ENCODE measurements at places on chromosomes 2 and 18.

DNA sequence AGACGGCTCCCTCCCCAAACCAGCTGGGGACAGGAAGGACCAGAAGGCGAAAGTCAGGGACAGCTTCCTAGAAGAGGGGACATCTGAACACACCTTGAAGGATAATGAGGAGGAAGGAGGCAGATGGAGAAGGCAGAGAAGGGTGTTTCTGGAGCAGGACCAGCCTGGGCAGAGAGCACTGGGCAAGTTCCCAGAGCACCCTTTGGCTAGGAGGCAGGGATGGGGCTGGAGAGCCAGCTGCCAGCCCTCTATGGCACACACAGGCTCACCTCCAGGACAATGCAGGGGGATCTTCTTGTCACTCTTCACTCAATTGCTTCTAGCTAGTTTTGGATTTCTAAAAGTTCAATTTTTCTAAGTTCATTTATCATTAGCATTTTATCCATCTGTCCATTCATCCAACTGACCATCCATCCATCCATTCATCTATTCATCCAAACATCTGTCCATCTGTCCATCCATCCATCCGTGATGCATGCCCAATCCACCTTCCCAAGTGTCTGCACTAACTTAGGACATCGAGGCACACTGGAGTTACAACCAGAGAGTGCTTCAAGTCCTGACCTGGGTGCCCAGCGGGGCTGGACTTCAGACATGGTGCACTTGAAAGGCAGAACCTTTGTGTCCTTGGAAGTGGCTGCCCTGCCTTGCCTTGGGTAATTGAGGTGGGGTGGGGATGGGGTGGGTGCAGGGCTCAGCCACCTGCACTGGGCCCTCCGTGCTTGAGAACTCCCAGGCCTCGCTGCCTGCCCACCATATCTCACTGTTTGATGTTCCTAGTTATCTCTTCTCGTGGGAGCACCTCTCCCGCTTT lies 42.5 kb downstream of the INHBB start:
- DNase-seq: no peak

DNA sequence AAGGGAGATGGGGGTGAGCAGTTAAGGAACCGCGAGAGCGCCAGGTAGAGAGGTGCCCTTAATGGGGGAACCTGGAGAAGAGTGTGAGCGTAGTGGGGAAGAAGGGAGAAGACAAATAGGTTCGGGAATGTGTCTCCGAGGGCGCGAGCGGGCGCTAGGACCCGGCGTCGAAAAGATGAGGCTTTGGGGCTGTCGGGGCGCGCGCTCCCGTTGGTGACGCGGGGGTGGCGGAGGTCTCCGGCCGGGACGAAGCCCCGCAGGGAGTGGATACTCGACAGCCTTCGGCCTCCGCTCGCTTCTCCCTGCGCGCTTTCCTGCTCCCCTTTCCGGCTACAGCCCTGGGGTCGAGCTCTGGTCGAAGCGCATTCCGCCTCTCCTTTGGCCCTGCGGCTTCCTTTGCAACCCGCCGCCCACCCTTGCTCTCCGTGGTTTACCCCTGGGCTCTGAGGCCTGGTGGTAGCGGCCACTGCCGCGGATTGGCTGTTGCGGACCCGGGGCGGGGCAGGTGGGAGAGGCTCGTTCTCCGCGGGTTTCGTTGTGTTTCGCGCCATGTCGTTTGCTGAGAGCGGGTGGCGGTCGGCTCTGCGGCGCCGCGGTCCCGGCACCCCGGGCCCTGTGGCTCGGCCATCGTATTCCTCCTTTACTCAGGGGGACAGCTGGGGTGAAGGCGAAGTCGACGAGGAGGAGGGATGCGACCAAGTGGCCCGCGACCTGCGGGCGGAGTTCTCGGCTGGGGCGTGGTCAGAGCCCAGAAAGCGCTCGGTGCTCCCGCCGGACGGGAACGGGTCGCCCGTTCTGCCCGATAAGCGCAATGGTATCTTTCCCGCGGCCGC lies at the start of gene ARL6IP6:
TSS of gene ARL6IP6 (plus strand) at position 545 of the 833 bp plus-strand sequence. CDS start at position 550, 5 bp downstream.
- peak; percentile 91 for DNase-seq

DNA sequence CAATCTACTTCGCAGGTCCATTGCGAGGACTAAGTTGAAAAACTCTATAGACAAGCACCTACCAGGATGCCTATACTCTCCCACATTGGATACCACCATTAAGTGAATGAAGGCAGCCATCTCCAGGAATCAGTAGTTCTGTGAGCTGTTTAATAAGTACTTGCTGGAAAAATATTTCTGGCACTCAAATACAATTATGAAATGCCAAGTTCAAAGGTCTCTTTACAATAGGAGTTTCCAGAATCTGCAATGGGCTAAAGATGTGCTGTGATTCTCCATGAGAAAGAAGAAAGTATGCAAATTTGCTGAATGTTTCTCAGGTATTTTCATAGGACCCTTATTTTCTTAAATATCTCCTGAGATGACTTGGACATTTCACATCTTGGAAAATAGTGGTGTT lies 103.0 kb downstream of the AP1S3 start:
- no peak for DNase-seq

- DNase-seq: no peak
Measured at GRCh38 chr18:24219561-24220317, 80.9 kb downstream of the CABYR start.

DNA sequence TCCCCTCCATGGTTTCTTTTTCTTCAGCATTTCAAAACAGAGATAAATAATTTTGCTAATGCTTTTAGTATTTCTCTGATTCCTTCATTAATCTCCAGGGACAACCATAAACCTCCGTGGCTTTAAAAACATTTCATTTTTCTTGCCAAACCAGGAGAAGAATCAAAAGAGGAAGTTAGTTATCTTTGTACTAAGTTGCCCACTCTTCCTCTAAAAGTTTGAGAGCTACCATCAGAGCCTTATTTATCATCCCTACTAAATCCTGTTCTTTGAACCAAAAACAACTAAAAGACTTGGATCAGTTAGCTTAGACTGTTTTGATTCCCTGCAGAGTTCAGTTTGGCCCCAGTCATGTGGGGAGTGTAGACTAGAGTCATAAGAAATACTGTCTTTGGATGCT lies 208.4 kb downstream of the SETBP1 start:
- no peak for DNase-seq

- DNase-seq: no peak
Measured at GRCh38 chr2:231781798-231782726, 980 bp upstream of the PDE6D start.

- DNase-seq: no peak
Measured at GRCh38 chr2:61493523-61493942, 22.6 kb upstream of the USP34 start.

DNA sequence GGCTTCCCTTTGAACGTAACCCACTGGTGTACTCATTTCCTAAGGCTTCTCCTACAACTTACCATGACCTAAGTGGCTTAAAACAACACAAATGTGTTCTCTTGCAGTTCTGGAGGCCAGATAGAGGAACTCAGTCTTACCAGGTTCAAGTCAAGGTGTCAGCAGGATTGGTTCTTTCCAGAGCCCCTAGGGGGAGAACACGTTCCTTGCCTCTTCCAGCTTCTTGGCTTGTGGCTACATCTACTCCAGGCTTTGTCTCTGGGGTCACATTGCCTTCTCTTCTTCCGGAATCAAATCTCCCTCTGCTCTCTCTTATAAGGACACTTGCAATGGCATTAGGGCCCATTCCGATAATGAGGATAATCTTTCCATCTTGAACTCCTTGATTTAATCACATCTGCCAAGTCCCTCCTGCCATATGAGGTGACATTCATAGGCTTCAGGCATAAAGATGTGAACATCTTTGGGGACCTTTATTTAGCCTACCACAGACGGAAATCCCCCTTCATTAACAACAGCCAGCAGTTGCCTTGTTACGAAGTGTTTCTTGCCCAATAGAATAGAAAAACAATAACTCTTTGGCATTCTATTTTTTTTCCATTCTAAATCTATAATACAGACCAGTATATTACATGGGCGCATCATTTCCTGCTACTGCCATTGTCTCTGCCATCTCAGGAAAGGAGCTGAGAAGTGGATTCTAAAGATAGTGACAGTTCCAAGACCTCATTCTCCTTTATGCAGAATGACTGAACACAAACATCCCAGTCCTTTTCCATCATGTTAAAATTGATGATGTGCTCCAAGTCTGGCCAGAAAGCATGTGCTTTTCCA lies 362.0 kb downstream of the ZNF521 start:
- DNase-seq: no peak

- DNase-seq: no peak
Measured at GRCh38 chr2:10588931-10589330, 100.8 kb downstream of the NOL10 start.

- no peak for DNase-seq
Measured at GRCh38 chr2:189654641-189655040, 6.6 kb upstream of the ASNSD1 start.

DNA sequence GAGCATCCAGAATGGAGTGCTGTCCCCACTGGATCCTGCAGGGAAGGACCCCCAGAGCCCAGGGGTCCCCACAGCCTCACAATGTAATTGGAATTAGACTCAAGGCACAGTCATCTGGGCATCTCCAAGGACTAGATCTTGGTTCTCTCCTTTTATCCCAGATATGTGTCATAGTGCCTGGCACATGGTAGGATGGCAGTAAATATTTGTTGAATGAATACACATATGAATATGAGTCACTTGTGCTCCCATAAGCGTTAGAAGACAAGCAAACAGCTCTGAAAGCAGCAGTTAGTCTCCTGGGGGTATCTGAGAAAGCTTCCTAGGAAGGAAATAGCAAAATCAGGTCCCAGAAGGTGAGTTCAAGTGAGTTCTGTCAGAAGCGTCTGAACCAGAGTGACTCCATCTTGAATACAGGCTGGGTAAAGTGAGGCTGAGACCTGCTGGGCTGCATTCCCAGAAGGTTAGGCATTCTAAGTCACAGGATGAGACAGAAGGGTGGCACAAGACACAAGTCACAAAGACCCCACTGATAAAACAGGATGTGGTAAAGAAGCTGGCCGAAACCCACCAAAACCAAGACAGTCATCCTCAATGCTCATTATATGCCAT lies 234.1 kb upstream of the ID2 start:
- peak; percentile 55 for DNase-seq

GRCh38 chr2:17749753-17750438 lies 3.7 kb downstream of the SMC6 start:
- no peak for DNase-seq

GRCh38 chr2:97994476-97994875 lies 1.3 kb downstream of the TMEM131 start:
- no peak for DNase-seq

DNA sequence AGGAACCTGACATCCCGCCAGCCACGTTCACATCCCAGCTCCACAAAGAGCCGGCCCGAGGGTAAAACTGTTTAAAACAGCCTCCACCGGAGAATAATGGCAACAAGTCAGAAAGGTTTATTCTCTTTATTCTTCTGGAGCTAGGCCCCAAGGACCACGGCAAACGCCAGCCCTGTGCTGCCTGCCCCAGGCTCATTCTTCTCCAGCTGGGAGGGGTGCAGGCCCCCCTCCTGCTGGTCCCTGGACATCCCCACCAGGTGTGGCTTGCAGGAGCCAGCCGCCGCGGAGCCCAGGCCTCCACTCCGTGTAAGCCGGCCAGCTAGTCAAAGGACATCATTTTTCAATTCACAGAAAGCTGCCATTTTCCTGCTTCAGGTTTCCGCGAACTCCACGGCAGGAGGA lies 65.8 kb upstream of the SALL3 start:
- no peak for DNase-seq

GRCh38 chr2:237546040-237546875 lies 20.1 kb upstream of the PRLH start:
- no peak for DNase-seq

GRCh38 chr18:10928772-10929373 lies 220.5 kb downstream of the PIEZO2 start:
- peak; percentile 73 for DNase-seq

DNA sequence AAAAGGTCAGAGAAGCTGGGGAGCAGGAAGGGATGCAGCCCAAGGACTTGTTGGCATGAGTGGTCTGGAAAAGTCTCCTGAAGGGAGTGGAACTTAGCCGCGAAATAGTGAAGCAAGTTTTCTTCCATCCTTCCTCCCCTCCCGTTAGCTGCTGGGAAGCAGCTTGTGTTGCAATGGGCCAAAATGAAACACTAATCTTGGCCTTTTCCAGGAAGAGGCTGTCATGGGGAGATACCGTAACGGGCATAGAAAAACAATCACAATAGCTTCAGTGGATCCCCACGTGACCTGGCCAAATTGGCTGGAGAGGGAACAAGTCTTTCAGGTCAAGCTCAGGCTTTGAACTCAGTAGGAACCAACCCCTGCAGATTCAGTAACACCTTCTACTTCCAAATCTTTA lies 49.3 kb downstream of the SEMA4F start:
- no peak for DNase-seq

GRCh38 chr2:216634370-216635148 lies 1.3 kb downstream of the IGFBP2 start:
- no peak for DNase-seq

GRCh38 chr2:163210430-163210918 lies 371.9 kb upstream of the KCNH7 start:
- peak; percentile 13 for DNase-seq

- DNase-seq: no peak
Measured at GRCh38 chr2:72000110-72000509, 147.6 kb downstream of the CYP26B1 start.

GRCh38 chr18:34595690-34596089 lies 114.4 kb upstream of the DTNA start:
- DNase-seq: no peak

DNA sequence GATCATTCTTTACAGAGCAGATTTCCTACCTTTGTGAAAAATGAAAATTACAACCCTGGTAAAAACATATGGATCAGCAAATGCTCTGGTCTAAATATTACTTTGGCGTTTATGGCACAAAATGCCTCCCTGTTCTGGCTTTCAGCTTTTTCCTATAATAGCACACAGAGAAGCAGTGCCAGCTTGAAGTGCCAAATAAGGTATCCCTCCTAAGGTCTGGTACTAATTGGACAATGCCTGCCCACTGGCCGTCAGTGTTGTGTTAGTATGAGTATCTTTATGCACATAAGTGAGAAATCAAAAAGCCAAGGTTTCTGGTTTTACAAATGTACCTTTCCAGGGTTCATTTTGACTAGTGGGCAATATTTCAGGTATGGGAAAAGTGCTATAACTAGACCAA lies 1293.7 kb upstream of the FAM98A start:
- no peak for DNase-seq

- DNase-seq: no peak
Measured at GRCh38 chr2:128531856-128532255, 213.2 kb upstream of the HS6ST1 start.

DNA sequence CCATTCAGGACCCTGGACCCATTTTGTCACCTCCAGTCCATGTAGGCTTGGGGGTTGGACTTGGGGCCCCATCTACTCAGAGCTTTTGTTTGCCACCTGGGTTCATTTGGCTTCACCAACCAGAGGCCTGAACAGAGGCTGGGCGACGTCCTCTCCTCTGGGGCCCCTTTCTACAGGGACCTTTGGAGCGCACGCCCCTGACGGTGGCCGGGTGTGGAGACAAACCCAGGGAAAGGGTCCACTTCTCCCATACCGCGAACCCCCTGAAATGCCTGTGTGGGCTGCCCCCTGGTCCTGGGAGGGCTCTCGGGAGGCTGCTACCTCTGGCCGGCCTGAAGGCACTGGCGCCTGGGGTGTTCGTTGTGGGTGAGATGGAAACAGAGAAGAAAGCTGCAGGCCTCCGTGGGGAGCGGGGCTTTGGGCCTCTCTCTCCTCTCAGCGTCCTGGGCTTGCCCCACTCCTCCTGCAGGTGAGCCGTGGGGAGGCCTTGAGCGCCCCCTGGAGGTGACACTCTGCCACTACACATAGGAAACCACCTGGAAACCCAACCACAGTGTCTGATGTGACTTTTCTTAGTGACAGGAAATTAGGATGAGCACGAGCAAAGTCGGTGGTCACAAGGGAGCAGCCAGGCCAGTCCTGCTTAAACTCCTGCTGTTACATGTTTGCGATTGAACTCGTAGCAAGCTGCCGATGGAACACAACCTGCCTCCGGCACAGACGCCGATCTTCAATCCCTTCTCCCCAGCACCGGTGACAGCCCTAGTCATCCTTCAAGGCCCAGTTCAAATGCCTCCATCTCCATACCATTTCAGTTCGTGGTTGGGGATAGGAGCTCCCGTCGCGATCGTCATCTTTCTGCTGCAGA lies 12.0 kb upstream of the NTSR2 start:
- DNase-seq: peak; percentile 89

Measured in urothelium cell line (cell line).